ENCODE measurements at places on chromosomes 7 and 10.

- DNase-seq = peak; percentile 1
Measured at GRCh38 chr10:84946904-84947303, 618.5 kb downstream of the CCSER2 start.

DNA sequence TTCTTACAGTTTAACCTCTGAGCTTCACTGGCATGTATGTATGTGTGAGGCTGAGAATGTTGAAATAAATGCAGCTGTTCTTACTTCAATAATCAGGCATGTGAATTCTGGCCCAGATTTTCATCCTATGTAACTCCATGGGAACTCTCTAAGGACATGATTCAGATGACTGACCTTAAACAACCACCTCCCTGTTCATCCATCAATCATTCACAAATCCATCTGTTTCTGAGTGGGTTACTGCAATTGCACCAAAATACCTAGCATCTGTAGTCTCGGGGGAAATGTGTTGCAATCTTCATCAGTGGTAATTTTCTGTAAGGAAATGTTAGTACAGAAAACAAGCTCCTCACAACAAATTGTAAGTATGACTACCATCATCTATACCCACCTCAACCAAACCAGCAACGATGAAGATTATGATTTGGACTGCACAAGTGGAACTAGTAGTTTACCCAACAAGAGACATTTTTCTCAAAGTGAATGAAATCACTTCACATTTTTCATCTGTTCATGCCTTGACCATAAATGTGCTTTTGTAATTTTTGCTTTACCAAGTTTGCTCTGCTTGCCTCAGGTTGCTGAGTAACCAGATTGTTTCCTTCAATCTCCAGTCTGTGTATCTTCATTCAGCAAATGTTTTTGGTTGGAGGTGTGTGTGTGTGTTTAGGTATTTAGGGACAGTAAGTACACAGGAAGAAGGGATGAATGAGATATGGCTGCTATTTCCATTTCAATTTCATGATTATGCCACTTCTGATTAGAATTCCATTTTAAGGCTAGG, 65.7 kb upstream of the FZD8 start:
- DNase-seq = no peak

DNA sequence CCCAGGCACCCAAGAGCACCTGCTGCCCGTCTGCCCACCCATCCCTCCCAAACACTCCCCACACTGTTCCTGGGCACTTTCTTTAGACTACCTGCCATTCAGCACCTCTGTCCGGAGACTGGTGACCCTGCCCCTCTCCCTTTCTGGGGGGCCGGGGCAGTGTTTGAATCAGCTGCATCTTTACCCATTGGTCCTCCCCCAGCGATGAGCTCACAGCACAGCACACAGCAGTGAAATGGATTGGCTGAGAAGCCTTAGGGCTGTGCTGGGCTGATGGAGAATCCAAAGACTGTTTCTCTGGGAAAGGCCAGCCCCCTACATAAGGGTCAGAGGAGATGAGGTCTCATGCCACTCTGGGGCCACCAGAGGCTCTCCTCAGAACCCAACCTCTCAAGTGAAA, 40.2 kb downstream of the VWA2 start:
- no peak for DNase-seq

GRCh38 chr7:142642316-142642715, 107.0 kb upstream of the PRSS1 start:
- DNase-seq = no peak

DNA sequence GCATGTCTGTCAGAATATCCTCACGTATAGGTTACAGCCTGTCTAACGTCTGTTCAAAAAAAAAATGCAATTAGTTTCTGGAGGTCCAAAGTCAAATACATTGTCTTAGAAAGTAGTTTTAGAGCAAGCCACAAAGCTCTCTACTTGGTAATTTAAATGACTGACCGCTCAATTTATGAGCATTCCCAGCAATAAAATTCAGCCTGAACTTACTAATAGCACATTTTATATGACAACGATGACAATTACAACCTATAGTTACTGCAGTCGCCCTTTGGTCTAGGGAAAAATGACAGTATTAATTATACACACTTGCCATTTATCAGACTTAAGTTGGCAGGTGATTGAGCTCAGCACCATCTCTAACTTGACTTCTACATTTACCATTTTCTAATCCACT, 425.8 kb upstream of the STEAP1 start:
- no peak for DNase-seq

DNA sequence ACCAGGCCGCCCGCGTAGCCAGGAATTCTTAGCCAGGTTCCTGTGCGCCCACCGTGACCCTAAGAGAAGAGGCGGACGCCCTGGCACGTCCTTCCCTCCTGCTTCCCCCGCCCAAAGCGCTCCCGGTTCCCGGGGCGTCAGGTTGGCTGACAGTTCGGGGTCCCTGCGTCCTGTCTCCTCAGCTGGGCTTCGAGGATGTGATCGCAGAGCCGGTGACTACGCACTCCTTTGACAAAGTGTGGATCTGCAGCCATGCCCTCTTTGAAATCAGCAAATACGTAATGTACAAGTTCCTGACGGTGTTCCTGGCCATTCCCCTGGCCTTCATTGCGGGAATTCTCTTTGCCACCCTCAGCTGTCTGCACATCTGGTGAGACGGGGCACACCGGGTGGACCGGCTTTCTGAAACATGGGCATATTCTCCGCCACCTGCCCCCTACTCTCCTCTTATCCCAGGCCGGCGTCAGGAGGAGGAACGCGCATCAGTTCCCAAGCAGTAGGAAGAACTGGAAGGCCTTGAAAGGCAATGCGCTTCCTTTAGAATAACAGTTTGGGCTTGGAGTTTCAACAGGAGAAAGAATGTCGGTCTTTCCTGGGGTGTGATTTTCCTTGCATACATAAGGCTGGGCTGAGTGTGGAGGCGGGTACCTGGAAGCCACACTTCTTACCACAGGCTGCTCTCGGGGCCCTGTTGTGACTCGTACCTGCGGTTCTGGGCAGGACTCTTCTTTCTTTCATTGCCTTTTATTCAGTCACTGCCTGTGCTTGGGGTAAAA, 728 bp downstream of the CAV2 start:
- DNase-seq = no peak

- DNase-seq = no peak
Measured at GRCh38 chr7:24955313-24955712, 24.7 kb downstream of the OSBPL3 start.

- DNase-seq = no peak
Measured at GRCh38 chr7:138238734-138239659, 162.7 kb downstream of the AKR1D1 start.

DNA sequence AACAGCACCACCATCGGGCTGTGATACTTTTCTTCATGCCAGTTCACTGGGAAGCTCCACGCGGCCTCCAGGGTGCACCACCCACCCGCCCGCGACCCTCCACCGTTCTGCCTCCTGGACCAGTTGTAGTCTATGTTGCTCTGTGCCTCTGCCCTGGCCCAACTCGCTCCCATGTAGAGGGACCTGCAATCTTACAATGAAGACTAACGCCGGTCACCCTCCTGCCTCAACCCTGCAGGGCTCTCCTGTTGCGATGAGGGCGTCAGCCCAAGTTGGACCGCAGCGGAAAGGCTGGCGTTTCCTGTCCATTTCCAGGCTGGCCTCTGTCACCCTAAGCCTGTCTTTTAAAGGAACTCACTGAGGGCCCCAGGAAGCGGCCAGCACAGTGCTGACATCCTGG, 34.9 kb downstream of the IL15RA start:
- DNase-seq = no peak

- no peak for DNase-seq
Measured at GRCh38 chr10:78899996-78900714, 168.6 kb upstream of the ZMIZ1 start.

- DNase-seq = no peak
Measured at GRCh38 chr7:107122486-107122911, 46.3 kb upstream of the HBP1 start.

- peak; percentile 10 for DNase-seq
Measured at GRCh38 chr7:106731646-106732444, 70.9 kb upstream of the CCDC71L start.

DNA sequence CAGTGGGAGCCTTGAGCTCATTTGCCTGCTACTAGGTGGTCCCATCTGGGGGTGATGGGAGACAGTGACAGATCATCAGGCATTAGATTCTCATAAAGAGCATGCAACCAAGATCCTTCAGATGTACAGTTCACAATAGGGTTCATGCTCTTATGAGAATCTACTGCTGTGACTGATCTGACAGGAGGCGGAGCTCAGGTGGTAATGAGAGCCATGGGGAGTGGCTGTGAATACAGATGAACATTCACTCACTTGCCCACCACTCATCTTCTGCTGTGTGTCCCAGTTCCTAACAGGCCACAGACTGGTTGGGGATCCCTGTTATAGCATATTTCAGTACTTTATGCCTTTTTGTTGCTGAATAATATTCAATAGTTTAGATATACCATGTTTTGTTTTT, 6.6 kb upstream of the UBE2D1 start:
- DNase-seq = no peak

DNA sequence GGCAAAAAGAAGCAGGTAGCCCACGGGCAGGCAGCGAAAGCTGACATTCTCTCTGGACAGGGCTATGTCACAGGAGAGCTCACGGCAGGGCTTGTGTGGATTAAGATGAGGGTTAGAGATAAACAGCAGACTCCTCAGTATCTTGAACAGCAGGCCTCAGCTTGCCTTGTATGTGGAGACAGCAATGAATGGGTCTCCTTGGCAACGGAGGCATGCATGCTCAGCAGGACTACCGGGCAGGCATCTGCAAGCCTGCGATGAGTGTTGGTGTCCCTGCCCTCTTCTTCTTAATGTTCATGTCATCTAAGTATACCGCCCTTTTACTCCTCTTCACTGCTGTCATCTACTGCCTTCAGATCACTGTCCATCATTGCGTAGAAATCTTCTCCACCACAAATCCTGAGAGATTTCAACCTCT, 81.9 kb upstream of the C1GALT1 start:
- no peak for DNase-seq

DNA sequence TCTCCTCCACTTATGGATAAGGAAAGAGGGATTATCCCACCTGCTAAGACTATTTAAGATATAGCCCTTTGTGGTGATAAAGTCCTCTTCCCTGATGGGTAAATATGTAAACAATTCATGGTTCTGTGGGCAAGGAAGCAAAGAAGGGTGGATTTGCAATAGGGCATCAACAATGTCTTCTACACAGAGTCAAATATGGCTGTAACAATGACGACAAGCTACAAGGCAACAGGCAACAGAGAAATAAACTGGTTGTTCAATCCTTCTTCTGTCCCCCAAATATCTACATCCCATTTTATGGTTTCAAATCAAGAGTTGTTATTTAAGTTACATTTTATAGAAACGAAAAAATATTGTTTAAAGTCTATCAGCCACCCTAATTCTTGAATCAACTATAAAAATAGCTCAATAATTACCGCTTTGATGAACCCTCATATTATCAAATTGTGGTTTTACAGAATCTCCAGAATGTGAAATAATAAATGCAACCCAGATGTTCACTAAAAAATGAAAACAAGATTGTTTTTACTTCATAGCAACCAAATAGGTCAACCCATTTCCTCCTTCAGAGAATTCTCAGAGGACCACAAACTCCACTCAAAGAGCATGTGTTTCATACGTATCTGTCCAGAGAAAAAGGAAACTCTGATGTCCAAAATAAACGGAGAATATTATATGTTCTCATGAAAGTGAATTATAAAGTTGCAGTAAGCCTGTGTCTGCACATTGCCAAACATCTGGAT, 13.8 kb downstream of the CYTH3 start:
- no peak for DNase-seq

DNA sequence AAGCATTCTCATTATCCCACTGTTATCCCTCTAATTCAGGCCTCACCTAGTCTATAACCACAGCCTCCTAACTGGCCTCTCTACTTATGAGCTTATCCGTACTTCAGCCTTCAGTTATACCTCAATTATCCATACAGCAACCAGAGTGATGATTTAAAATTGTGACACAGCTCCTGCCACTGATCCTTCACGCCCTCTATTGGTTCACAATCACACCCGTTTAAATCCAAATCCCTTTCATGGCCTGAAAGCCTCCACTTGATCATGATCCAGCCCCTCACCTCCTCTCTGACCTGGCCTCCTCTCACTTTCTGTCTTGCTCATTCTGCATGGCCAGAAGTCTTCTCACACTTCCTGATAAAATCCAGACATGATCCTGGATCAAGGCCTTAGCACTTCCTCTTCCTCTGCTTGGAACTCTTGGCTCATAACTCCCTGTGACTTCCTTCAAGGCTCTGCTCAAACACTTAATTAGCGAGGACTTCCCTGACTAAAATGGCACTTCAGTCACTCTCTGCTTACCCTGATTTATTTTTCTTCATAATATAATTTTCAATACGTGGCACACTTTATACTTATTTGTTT, 19.0 kb upstream of the TMEM26 start:
- no peak for DNase-seq
